Head of caudate nucleus (tissue), 42 donors: ENCODE measurements at places on chromosomes 16 and 17.

DNA sequence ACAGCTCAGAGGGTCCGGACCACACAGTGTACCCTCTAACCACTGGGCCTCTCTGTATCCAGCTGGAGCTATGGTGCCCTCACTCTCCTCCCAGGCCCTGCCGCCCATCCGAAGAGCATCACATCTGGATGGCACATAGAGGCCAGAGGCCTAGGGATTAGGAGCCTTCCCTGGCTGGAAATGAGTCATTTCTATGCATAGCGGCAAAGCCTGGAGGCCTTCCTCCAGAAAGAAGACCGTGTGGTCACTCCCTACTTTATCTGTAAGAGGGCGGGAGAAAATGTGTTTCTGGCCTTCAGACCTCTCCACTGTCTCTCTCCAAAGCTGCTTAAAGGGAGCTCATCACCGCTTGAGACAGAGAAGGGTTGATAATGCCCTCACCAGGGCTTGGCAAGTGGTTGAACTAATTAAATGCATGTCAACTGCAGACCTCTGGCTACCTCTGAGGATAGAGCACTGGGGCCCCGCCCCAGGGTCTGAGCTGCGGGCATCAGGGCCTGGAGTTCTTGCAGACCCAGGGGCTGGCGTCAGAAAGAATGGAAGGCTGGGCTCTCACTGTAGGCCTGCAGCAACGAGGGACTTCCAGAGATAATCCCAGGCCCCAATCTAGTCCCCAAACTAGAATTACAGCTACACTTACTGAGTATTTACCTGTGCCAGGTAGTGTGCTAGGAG is 122.2 kb downstream of the IRX5 start:
- no peak for DNase-seq

GRCh38 chr16:85918436-85918835 is 19.5 kb downstream of the IRF8 start:
- no peak for DNase-seq

DNA sequence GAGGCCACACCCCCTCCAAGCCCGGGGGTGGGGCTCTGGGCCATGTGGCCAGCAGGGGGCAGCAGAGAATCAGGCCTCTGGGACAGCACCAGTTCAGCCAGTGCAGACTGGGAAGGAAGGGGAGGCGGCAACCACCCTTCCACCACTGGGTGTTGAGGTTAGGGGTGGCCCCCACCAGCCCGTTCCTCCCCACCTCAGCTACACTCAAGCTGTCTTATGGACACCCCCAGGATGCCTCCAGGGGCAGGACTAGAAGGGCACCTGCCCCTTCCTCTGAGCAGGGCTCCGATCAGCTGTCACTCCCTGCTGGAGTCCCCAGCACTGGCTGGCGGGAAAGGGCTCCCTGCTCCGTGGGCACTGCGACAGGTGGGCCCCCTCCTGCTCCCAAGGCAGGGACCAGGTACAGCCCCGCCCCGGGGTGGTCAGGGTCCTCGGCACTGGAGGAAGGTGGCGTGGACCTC is 21.8 kb downstream of the KATNB1 start:
- peak; percentile 72 for DNase-seq

DNA sequence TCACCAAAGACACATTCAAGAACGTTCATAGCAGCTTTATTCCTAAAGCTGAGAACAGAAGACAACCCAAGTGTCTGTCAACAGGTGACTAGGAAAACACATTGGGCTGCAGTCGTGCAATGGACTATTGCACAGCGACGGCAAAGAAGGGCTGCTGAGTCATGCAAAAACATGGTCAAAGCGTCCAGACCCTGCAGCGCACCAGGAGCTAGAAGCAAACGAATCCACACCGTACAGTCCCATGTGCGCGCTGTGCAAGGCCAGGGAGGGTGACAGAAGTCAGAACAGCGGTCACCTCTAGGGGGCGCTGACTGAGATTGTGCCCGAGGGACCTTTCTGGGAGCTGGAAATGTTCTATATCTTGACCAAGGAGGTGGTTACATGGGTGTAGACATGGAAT is 266.4 kb downstream of the MAF start:
- no peak for DNase-seq

- DNase-seq = no peak
Observed at GRCh38 chr17:1808644-1809043, 21.1 kb downstream of the SMYD4 start.

DNA sequence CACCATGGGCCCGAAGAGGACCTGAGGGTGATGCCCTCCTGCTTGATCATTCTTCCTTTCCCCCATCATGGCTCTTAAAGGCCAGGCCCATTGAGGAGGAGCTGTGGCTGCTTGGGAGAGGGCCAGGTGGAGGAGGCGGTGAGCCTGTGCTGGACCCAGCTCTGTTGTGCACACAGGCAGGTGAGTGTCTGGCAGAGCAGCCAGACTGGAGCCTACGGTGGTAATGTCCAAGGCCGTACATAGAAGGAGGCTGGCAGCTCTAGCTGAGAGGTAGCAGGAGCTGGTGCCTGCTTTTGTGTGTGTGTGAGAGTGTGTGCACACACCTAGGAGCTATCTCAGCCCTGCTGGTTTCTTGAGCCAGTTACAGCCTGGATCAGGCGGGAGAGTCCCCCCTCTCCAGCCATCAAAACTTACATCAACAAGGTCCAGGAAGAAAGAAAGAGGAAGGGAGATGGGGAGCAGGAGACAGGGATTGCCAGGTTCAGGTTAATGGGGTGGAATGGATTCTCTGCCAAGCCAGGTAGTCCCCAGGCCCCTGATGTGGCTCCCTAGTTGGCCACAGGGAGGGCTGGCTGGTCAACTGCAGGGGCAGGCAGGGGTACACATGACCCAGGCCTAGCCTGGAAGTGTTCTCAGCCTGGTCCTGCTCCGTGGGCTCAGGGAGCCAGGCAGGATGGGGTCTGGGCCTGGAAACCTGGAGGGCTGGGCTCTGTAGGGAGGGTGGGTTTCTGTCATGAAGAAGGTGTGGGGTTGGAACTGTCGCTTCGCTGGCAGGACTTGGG is 107.1 kb downstream of the RAP1GAP2 start:
- no peak for DNase-seq

- DNase-seq = no peak
Observed at GRCh38 chr16:54136276-54136625, 150.3 kb downstream of the IRX3 start.

DNA sequence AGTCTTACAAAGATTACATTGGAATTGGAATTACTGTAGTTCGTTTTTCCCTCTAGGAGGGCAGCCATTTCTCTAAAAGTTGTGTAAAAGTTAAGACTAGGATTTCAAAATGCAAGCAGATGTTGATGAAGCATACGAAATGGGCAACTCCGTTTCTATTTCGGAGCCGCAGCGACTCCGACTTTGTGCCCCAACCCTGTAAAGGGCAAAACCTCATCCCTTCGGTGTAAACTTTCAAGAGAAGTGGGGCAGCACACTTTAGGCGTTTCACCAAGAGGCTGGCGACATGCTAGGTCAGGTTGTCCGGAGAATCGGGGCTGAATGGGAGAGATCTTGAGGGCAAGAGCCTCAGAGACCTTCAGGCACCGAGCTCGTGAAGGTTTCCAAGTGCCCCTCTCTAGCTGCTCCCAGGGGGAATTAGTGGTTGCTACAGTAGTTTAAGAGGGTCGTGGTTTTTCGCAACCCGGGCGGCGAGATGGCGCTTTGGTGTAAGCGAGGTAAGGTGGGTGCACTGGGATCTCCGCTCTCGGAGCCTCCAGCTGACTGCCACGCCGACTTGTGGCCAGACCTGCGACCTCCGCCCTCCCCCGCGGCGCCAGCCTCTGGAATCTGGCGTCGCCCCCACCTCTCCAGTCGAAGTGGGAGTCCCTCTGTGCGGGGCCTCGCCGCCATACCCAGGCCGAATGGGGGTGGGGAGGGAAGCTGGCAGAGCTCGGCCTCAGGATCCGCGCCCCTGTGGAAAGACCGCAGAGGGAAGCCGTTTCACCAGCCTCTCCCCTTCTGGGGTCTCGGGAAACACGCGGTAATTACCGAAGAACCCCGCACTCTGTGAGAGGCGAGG is 1.0 kb upstream of the HEXIM2 start:
- DNase-seq = peak; percentile 73

DNA sequence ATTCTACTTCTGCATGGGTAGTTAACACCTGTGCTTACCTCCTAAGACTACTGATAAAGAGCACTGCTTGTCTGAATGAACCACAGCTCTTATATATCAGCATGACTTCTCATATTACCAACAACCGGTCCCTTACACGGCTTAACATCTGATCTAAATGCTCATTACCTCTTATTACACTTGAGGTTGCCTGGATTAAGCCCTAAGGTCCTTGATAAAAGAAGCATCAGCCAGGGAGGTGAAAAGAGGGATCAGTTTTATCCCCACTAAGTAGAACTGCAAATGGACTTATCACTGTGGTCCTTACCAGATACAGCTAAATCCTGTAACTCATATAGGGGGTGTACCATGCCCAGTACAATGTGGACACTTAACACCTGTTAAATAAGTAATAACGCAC is 8.2 kb upstream of the RSKR start:
- no peak for DNase-seq

DNA sequence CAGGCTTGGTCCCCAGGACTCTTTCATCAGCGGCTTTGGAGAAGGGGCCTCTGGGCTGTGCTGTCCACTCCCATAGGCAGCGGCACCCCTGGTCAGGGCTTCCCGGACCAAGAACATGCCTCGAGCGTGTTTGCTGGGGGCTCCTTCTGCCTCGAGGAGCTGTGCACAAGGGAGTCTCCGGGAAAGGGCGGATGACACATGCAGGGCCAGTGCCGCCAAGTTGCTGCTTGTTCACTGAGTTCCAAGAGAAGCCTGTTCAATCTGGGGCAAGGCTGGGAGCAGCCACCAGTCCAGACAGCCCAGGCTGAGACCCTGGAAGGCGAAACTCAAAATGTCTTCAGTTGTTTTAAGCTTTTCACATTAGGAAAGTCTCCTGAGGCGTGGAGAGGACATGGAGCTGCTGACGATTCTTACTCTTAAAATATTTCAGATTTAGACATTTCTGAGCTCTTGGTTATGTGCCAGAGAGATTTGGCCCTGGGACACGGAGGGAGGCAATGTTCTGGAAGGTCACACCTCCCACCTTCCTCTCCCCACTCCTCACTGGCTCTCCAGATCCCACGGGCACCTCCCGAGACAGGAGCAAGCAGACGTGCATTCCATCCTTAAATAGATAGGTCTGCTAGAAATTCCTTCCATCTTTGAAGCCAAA is 84.5 kb upstream of the ZNF469 start:
- DNase-seq = no peak

DNA sequence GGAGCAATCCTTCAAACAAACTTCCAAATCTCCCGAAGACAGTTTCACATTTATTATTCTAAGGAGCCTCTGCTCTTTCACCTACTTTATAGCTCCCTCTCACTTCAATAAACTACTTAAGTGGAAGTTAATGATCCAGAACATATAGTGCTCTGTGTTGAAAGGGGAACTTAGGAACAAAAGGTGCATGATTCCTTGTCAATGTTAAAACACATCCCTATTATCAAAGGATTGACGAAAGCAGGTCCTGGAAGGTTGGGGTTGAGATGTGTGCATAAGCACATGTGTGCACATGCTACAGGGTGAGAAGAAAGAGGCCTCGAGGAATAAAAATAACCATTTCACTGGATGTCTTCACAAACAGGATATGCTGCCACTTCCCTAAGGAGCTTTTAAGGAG is 170.3 kb downstream of the SLC39A11 start:
- DNase-seq = no peak

GRCh38 chr17:41103896-41104295 is 1.3 kb upstream of the KRTAP4-9 start:
- DNase-seq = no peak

- no peak for DNase-seq
Observed at GRCh38 chr16:11408216-11408615, 63.0 kb downstream of the RMI2 start.
